ENCODE measurements at places on chromosomes 11 and 22.

DNA sequence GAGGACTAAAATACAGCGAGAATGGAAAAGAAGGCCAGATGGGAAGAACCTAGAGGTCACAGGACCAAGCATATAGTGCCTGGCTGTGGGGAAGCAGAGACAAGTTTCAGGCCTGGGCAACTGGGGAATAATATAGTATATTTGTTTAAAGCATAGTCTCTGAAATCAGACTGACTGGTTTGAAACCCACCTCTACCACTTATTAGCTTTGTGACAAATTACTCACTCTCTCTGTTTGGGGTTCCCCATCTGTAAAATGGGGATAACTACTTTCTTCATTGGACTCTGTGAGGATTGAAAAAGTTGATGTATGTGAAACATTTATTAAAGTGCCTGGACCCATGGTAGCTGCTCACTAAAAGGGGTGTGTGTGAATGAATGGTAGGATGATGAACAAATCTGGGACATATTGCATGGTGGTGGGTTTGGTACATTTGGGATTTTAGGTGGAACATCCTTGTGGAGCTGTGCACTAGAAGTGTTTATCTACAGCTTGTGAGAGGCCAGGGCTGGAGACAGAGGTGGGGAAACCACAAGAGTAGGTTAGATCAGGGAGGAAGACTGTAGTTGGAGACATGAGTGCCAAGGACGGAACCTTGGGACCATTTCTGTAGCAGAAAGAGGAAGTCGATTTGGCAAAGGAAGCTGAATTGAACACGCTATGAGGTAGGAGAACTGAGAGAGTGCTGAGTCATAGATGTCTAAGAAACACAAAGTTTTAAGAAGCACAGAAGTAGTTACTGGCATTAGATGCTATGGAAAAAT, 52.6 kb downstream of the SWAP70 start:
- no peak for DNase-seq

GRCh38 chr11:56783448-56784041, 35.0 kb upstream of the OR9G4 start:
- peak; percentile 14 for DNase-seq

DNA sequence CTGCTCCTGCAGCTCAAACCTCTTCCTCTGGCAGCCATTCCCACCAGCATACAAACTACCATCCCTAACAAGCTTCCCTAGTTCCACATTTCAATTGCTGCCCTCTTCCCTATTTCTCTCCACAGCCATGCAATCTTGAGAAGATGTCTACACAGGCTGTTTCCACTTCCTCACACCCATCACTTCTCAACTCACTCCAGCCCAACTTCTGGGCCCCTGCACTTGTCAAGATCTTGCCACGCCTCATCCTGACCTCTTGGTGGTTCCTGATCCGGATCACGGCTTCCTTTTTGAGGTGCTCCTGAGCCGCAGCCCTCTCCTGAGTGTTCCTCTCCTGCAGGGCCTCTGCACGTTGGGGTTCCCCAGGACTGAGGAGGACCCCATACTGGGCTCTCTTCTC, 22.6 kb downstream of the RPL27A start:
- no peak for DNase-seq

- no peak for DNase-seq
Observed at GRCh38 chr11:61630089-61630488, 49.2 kb upstream of the SYT7 start.

DNA sequence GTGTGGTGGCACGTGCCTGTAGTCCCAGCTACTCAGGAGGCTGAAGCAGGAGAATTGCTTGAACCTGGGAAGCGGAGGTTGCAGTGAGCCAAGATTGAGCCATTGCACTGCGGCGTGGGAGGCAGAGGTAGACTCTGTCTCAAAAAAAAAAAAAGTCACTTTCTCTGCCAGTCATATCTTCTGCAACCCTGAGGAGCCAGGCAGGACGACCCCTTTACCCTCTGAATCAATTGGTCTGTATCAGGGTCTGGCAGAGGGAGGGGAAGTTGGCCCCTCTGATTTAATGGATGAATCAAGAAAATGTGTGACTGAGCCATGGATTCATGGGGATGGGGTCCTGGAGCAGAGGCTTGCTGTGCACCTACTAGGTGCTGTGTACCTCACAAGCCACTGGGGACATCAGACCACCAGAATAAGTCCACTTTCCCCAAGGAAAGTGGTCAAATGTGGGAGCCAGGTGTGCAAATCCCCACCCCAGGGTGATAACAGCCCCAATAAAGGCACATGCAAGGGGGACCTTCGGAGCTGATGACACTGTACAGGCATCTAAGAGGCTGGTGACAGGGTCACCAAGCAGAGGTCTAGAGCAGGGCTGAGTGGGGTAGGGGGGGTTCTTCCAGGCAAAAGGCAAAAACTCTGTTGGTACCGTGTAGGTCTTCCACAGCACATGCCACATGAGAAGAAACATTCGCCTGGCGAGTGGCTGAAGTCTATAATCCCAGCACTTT, 29.0 kb downstream of the TXN2 start:
- DNase-seq: no peak

DNA sequence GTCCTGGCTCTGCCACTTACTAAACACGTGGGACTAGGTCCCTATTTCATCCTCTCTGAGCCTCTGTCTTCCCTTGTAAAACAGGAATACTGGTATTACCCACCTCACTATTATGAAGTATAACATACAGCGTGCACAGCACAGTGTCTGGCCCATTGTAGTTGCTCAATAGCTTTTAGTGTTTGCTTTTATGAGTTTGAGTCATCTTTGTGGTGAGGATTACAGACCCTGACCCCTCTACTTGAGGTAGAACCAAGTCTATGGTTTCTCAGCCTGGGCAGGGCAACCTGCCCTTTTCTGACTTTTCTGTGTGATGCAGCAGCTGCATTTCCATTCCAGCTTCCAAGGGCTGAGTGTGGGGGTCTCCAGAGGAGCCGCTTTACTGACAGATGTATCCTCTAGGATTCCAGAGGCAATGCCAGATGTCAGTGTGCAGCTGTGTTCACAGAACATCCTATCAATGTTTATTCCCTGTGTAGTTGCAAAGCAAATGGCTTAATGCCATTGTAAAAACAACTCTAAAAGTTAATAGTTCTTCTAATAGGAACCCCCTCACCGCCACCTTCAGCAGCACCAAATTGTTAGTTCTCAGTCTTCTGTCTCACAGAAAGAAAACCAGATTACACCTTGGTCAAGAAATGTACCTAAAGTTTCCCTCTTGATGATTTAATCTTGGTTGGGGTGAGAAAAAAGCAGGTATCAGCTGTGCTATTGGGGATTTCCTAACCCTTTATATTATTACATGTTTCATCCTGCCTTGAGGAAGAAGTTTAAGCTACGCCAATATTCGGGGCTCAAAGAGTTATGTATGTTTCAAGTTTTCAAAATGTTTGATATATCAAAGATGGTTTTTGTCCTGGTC, 16.8 kb downstream of the PRR5L start:
- DNase-seq: peak; percentile 62

- DNase-seq: no peak
Observed at GRCh38 chr11:129048911-129049310, 106.2 kb upstream of the TP53AIP1 start.

DNA sequence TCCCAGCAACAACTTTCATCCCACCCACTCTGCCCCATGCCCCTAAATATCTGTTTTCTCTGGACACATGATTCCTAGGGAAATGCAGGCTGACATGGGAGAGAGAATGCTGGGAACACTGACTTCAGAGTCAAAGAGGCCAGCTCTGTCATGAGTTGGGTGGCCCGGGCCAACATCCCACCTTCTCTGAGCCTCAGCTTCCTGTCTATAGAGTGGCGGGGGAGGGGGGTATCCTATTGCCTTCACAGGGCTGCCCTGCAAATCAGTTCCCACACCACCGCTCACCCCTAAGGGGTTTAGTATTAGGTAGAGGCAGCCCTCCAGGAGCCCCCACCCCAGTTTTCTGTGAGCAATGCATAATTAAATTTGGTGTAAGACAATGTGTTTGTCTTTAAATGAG, 175.0 kb upstream of the NCAM1 start:
- no peak for DNase-seq

- no peak for DNase-seq
Observed at GRCh38 chr22:38314933-38315822, 2.1 kb downstream of the CSNK1E start.

- no peak for DNase-seq
Observed at GRCh38 chr22:38318792-38319773, 1.9 kb upstream of the CSNK1E start.

- peak; percentile 36 for DNase-seq
Observed at GRCh38 chr11:100994966-100995365, 134.6 kb downstream of the PGR start.

DNA sequence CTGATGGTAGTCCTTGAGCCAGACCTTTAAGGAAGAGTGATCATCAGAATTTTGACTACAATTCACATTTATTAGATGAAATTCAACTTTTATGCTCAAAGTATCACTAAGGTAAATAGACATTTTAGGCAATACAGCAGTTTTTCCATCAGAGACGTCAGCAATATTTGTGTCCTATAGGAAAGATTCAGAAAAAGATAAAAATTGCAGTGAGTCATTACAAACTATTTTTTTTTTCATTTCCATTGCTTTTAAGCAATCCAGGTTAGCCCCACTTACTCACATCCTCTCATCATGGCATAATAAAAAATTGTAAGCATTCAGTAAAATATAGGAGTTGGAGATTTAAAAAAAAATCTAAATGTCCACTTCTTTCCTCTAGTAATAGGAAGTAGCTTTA, 46.9 kb downstream of the MSANTD4 start:
- no peak for DNase-seq

- DNase-seq: no peak
Observed at GRCh38 chr11:108160970-108161566, 39.7 kb downstream of the ACAT1 start.

DNA sequence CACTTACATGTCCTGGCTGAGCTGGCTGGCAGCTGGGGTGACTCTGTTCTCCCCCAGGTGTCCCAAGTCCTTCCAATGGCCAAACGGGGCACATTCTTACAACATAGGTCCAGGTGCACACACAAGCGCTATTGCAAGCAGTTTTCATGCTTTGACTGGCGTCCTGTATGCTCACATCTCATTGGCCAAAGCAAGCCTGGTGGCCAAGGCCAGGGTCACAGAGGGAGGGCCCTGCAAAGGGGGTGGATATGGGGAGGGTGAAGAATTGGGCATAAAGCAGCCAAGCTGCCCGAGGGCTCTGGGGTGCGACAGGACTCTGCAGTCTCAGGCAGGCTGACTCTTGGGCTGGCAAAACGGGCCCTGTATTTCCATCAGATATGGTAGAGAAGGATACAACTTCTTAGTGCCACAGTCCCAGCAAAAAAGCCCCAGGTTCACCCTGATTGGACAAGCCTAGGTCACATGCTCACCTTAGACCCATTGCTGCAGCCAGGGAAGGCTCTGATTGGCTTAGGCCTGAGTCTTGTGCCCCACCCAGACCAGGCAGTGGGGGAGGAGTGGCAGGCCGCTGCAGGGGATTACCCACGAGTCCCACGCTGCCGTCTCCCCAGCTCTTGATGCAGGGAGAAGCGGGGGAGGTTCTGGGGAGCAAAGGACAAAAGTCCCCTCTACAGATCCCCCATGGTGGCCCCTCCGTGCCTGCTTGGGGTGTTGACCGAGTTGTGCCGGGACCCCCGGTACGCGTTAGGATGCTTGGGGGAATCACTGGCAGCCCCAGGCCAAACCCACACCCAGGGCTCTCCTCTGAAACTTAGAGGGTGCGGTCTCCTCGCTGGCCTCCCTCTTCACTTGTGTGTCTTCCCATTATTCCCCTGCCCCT, 110.8 kb downstream of the ARHGAP8 start:
- no peak for DNase-seq

GRCh38 chr22:38187413-38188212, 6.0 kb upstream of the PLA2G6 start:
- DNase-seq: no peak

GRCh38 chr22:28051787-28052356, 132.8 kb upstream of the PITPNB start:
- DNase-seq: no peak
